Adrenal gland (tissue), 19 donors: ENCODE measurements at places on chromosomes 7 and 10. TPM values are rescaled to one million over a fixed set of nuclear protein-coding genes. Genes with fewer than 3 reads are reported as not detected.
A peak's percentile ranks its signal among the peaks of the same experiment; 100 is the strongest.

GRCh38 chr7:33667196-33667595 is 238.1 kb upstream of the BMPER start:
- DNase-seq, result no peak

- DNase-seq, result peak; percentile 79
Measured at GRCh38 chr7:44637788-44638594, 31.6 kb downstream of the OGDH start.

GRCh38 chr7:95820778-95821177 is 48.4 kb downstream of the DYNC1I1 start:
- no peak for DNase-seq

Gene CTBP2
- 28.1 TPM for total RNA-seq

- no peak for DNase-seq
Measured at GRCh38 chr10:29862923-29863614, 196.3 kb downstream of the JCAD start.

Gene SLC26A5
- not detected for total RNA-seq

Gene OSBPL3
- total RNA-seq, result 8.4 TPM

DNA sequence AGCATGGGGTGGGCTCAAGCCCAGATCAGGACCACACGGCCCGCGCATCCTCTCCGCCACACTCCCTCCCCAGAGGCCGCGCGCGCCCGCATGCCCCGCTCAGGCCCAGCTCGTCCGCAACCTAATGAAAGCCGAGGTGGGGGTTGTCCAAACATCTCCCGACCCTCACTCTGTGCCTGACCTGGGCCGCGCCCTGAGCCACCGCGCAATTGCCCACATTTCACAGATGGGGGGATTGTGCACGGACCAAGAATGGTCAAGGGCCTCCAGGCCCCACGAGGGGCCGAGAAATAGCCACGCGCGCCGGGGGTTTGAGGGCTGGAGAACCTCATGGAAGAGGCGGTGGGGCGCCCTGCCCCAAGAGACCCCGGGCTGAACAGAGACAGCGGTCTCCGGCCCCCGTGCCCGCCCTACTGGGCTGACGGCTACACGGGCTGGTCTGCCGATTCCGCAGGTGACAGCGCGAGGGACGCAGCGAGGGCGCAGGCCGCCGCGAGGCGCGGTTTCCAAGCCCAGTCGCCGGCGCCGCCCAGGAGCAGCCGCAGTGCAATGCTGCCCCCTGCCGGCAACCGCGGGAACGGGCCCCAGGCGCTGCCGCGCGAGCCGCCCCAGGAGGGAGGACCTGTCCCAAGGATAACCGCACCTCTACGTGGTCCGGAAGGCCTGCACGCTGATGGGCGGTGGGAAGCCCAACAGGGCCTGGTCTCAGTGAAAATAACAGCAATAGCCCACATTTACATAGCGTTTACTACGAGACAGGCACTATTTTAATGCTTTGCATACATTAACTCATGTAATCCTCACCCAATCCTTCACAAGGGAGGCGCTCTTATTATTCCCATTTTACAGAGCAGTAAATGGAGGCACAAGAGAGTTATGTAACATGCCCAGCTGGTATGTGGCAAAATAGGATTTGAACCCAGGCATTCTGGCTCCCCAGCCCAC is 10.5 kb upstream of the GRID1 start:
- peak; percentile 82 for DNase-seq

- no peak for DNase-seq
Measured at GRCh38 chr7:95963446-95963990, 191.2 kb downstream of the DYNC1I1 start.

GRCh38 chr10:112663234-112664125 is 216.5 kb downstream of the VTI1A start:
- no peak for DNase-seq

DNA sequence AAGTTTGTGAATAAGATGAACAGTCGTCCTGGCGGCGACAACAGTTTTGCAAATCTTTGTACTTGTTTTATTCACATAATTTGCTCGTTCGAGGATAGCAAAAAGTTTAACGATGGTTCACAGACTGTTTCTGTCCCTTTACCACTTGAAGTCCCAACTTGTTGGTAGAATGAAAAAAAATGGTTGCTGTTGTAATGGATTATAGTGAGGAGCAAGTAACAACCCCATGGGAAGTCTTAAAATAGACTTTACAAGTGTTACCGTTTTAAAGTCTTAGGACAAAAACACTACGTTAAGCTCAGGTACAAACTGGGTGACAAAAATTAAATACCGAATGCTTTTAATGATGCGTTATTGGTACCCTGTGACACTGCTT is 589 bp downstream of the LSM8 start:
- no peak for DNase-seq

GRCh38 chr10:100864036-100864885 is 48.5 kb upstream of the SLF2 start:
- DNase-seq, result no peak

GRCh38 chr7:29077854-29078253 is 68.5 kb downstream of the CPVL start:
- no peak for DNase-seq

Gene NUTM2B
- 0.60 TPM for total RNA-seq

DNA sequence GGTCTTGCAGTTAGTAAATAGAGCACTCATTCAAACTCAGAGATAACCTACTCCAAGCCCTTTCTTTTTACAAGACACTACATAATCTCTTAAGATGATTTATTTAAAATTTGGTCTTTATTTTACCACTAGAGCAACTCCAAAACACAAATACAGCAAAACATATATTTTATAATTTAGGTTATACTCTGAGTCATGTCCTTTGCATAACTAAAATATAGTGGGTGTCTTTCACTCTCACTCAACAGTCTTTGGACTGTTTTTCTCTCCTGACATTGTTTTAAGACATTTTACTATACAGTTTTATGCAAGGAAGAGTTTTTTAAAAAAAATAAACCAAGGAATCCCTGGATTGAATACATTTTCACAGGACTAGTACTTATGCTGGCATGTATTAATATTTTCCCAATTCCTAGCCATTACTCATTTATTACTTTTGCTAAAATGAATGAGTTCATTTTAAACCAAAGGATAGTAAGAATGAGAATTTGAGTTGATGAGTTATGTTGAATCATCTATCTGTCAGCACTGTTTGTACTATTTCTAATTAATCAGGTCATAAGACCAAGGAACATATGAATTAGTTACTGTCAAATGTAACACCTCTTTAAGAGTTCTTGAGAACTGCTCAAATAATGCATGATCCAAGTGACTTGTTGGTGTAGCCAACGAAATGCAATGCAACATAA is 303.1 kb upstream of the FZD1 start:
- no peak for DNase-seq

Gene SFRP4
- total RNA-seq, result 1.9 TPM

GRCh38 chr7:135522509-135522908 is 12.6 kb upstream of the CNOT4 start:
- DNase-seq, result no peak

Gene INPP5A
- total RNA-seq, result 40.8 TPM

DNA sequence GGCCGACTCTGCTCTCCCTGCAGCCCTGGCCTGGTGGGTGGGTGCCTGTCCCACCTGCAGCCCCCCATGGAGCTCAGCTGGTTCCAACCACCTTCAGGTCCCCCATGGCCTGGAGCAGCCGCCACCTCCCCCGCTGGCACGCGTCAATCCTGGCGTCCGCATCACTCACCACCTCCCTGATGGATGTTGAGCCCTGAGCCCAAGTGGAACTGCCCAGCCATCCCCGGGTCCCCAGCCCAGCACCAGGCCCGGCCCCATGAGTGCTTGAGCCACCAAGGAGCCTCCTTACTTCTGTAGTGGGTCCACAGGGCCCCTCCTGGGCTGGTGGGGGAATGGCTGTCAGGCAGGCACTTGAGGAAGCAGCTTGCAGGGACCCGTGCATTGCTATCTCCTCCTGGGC is 14.6 kb downstream of the AGAP3 start:
- no peak for DNase-seq

Gene AMPH
- total RNA-seq, result 1.1 TPM

DNA sequence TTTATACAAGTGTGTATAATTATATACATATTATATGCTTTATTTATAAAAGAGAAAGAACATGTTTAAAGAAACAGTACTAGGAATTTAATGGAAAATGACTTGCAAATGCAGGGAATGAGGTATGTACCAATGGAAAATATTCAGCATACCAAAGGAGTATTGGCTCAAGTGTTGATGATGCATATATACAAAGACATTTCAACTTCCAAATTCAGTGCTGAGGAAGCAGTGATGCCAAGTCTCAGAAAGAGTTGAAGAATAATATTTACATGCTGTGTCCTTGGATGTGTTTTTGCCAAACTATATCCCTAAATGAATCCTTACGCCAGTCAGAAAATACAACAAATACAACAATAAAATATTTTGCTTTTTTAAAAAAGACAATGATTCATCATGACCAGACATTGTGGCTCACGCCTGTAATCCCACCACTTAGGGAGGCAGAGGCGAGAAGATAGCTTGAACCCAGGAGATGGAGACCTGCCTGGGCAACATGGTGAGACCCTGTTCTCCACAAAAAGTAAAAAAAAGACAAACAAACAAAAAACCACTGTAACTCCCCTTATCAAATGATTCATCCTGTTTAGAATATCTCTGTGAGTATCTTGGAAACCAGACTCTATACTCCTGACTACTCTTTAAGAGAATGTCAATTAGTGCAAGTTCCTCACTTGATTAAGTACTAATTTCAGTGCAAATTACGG is 157.2 kb downstream of the CHRM2 start:
- no peak for DNase-seq

- peak; percentile 65 for DNase-seq
Measured at GRCh38 chr7:30755384-30756154, 3.6 kb downstream of the INMT start.

Gene FRMD4A
- total RNA-seq, result 23.8 TPM

DNA sequence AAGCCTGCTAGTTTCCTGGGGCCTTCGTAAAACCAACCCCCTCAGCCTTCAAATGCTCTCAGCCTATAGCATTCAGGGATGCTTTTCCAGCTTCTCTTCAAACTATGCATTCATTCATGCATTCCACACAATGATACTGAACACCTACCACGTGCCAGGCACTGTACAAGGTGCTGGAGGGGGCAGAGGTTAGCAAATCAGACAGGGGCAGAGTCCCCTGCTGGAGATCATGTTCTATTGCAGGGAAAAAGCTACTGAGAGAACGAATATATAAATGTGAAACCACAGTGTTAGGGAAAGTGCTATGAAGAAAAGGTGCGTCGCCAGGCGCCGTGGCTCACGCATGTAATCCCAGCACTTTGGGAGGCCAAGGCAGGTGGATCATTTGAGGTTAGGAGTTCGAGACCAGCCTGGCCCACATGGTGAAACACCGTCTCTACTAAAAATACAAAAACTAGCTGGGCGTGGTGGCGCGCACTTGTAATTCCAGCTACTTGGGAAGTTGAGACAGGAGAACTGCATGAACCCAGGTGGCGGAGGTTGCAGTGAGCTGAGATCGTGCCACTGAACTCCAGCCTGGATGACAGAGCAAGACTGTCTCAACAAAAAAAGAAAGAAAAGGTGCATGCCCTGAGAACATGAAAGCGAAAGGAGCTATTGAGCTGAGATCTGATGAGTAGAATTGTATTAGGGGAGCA is 64.6 kb upstream of the CALN1 start:
- no peak for DNase-seq

DNA sequence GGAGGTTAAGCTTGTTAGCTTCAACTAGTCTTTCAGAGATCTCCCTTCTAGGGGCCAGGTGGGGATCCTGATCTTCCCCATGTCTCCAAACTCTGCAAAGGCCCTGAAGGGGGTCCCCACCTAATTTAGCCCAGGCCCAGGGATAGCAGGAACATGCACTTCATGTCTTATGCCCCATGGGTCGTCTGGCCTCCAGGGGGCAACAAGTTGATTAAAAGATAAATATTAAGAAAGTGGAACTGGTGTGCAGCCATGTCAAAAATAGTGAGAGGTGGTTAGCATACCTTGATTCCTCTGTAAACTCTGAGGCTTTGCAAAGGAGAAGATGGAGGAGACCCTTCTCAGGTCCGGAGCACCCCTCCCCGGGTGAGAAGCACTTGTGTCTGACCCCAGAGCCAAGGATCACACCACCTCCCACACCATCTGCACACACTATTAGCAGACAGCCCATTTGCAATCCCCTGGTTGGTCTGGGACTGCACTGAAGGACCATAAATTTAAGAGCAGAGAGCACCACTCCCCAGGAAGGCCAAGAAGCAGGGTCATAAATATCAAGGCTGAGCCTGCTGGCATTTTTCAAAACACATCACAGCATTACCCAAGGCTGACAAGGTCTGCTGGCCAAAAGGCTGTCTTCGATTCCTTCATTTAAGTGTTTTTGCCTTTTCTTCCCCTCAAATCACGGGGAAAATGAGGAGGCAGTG is 44.2 kb upstream of the LRRC18 start:
- no peak for DNase-seq
